AG08395 (cell line): ENCODE measurements at places on chromosomes 13 and 19.

- DNase-seq = peak; percentile 62
Observed at GRCh38 chr19:43700395-43701000, 15.4 kb upstream of the IRGC start.

DNA sequence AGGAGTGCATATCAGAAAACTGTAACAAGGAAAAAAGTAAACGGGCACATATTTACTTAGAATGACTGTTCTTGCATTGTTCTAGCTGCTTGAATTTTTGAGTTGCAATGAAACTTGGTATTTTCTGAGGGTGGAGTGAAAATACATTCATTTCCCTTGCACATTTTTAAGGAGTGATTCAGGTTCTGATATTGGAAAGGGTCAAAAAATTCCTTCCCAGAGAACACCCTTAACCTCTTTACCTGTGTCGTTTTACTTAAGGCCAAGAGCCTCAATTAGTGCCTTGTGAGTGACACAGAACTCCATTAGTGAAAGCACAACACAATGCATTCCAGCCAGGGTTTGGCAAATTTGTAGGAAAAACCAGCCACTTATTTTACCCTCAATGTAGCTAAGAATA lies 2.3 kb downstream of the ITGBL1 start:
- DNase-seq = no peak

DNA sequence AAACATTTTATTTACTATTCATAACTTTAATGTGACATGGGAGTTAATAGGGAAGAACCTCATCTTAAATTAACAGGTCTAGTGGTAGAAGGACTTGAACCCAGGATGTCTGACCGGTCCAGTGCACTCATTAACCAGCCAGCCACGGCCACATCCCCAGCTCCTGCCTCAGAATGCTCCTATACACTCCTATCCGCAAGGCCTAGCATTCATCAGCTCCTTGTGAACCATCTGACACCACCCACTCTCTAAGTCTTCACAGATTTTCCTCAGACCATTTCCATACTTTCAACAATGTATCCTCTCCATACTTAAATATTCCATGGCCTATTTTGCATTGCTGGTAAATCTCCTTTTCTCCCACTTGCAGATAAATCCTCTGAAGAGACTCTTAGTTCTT lies 98.3 kb downstream of the KLF12 start:
- no peak for DNase-seq

GRCh38 chr13:97212601-97213040 lies 9.5 kb upstream of the MBNL2 start:
- DNase-seq = peak; percentile 66

GRCh38 chr13:103618151-103618550 lies 551.9 kb upstream of the SLC10A2 start:
- no peak for DNase-seq

GRCh38 chr19:46239193-46240024 lies 9.9 kb downstream of the IGFL1 start:
- no peak for DNase-seq

GRCh38 chr13:111510502-111511218 lies 190.2 kb downstream of the TEX29 start:
- DNase-seq = no peak

GRCh38 chr19:1401138-1401888 lies at the start of gene GAMT:
TSS of gene GAMT (minus strand) at chr19:1401542. CDS start at chr19:1401476, 66 bp downstream.
- DNase-seq = peak; percentile 78

DNA sequence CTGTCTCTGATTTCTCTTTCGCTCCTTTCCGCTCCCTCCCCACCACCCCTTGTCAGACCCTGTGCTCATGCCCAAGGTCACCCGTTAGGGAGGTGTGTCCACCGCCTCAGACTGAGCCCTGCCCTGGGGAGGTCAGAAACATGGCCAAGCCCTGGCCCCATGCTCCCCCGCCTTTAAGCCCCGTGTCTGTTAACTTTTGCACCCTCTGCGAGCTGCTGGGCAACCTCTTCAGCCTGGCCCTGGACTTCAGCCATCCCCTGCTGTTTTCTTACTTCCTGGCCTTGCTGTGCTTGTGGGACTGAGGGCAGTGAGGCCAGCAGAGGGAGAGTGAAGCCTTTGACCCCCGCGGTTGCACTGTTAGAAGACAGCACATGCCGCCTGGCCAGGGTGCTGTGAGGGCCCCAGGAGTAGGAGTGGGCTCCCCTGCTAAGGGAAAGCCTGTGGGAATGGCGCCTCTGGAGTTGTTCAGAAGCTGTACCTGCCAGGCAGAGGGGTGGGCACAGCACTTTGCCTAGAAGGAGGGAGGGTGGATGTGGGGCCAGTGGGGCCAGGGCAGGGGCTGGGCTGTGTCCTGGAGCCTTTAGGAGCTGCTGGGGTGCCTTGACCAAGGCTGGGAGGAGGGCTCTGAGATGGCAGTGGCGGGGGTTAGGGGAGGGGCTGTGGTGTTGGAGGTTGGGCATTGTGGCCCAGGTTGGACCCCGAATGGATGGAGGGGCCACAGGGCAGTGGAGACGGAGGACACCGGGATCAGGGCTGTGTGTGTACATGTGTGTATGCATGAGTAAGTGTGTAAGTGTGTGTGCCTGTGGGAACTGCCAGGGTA lies 7.9 kb downstream of the UPF1 start:
- no peak for DNase-seq

DNA sequence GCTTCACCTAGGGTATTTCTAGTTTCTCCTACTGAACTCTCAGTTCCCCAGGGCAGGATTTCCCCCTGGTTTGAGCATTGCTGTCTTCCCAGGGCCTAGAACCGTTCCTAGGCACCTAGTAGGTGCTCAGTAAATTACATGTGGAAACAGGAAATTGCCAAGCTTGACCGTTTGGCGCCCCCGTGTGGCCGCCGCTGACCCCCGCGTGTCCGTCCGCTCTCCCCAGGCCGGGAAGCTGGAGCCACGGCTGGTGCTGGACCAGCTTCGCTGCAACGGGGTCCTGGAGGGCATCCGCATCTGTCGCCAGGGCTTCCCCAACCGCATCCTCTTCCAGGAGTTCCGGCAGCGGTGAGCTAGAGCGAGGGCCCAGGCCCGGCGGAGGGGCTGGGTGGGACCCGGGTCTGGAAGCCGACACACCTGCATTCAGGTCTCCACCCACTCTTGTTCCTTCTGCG lies 55.5 kb downstream of the MYH14 start:
- no peak for DNase-seq

DNA sequence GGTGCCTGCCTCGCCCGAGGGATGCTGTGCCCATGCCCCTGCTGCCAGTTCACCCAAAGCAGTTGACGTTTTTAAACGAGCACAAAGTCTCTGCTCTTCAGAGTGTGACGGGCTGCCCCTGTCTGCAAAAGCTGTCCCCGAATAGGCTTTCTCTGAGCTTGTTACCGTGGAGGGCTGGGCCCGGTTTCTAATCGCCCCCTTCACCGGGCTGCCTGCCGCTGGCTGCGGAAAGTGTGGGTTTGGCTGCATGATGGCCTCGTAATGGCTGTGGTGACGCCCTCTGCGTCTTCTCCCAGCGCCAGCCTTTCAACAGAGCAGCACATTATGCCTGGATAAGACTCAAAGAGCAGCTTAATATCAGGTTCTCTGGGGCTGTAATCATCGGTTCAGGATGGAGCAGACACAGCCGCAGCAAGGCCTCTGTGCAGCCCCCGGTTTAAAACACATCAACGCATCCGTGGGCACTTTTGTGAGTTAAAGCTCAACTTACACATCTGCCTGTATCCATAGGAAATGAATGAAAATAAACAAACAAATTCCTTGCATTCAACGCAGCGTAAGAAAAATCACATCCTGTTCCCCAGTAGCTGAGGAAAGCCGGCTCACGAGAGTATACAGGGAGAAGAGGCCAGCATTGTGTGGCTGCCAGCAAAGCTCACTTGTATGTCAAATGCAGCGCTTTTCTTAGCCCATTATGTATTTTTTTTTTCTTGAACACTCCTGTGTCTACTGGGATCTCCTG lies 166.4 kb upstream of the SOX1 start:
- no peak for DNase-seq

GRCh38 chr13:40666933-40667621 lies 636 bp upstream of the FOXO1 start:
- DNase-seq = no peak

- DNase-seq = no peak
Observed at GRCh38 chr13:23352161-23352560, 81.3 kb downstream of the SACS start.

DNA sequence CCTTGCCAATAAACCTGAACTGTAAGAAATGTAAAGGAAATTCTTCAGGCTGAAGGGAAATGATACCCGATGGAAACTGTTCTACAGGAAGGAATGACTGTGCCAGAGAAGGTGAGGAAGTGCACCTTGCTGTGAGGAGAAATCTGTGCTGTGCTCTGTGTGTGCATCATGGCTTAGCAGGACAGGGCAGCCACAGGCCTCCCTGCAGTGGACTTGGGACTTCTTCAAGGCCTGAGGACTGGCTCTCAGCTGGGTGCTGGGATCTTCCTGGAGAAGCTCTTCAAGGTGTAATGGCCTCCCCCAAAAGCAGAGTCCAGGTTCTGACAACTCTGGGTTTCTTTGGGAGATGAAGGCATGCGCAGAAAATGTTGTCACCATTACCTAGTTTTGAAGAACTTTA lies 145.1 kb downstream of the UQCRFS1 start:
- DNase-seq = no peak

DNA sequence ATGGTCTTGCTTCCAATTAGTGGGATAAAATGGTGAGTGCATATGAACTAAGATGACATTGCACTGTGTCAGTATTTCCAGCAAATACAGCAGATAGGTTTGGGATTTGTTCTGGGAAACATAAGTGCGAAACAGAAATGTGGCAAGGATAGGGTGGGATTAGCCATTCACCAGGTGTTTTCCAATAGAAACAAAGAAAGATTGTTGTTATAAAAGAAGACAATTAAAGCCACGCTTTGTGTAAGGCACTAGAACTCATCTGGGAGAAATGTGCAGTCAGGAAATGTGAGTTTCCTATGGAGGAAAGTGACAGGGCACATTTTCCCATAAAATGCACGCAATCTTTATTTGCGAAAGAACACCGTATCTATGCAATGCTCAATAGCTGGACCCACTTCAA lies 1547.8 kb downstream of the EFNB2 start:
- no peak for DNase-seq

DNA sequence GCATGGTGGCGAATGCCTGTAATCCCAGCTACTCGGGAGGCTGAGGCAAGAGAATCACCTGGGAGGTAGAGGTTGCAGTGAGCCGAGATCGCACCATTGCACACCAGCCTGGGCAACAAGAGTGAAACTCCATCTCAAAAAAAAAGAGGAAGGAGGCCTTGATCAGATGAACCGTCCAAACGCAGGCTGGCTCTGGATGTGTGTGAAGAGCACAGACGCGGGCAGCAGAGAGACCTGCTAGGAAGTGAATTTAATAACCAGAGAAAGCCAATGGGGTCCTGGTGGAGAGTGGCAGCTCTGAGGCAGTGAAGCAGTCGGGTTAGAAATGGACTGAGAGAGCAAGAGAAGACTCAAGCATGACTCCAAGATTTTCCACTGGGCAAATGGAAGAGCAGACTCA lies 136.5 kb downstream of the RNF17 start:
- DNase-seq = no peak

DNA sequence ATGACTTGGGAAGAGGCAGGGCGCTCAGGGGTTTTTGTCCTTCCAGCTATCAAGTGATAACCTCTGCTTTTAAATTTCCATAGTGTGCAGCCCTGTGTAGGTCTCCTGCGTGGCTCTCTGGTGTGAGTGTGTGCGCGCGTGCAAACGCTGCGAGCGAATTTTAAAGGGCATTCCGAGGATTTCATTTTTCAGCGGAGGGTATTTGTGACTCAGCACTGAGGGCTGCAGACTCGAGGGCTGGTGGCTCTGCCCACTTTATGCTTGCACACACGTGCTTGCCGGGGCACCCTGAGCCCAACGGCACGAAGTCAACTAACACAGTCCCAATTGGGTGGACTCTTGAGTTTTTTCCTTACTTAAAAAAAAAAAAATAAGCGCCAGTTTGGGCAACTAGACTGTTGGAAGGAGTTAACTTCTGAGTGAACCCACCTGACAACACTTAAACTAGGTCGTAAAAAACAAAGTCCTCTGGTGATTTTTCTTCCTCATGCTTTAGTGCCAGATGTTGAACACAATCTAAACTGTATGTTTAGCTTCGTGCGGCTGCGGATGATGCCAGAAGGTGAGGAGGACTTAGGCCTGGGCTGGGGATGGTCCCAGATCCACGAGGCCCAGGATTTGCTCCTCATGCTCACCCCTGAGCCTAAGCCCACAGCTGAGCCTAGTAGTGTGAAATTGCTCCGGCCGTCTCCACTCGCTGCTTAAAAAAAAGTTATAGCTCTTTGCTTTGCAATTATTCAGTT lies 2.1 kb downstream of the FGF9 start:
- peak; percentile 15 for DNase-seq

DNA sequence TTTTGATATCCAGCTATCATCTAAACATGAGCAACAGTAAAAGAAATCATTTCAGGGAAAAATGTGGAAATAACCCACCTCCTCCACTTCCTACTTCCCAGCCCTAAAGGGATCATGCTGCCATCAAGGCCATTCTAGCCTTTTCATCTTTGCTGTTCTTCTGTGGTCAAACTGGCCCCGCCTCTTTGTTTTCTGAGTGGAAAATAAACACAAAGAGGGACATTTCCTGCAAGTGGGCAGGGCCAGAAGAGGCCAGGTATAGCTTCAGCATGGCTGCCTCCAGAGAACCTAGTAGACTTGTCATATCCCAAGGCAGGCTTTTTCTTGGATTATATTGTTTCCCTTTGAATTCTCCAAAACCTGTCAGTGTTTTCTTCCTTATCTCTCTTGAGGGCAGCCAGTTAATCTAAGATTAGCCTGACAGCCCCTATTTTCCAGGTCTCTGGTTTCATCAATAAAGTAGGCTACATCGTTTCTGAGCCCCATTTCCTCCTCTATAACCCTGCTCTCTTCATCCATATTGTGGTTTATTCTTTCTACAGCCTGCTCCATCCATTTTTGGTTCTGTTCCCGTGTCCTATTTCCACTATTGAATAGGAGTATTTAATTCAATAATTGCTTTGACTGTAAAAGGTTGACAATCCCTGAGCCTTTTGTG lies 117.6 kb downstream of the GPC6 start:
- no peak for DNase-seq

- peak; percentile 66 for DNase-seq
Observed at GRCh38 chr19:4851551-4852290, 15.7 kb downstream of the PLIN3 start.

- no peak for DNase-seq
Observed at GRCh38 chr13:106468207-106468606, 67.3 kb downstream of the EFNB2 start.

- no peak for DNase-seq
Observed at GRCh38 chr13:73898899-73899298, 235.3 kb downstream of the KLF12 start.

DNA sequence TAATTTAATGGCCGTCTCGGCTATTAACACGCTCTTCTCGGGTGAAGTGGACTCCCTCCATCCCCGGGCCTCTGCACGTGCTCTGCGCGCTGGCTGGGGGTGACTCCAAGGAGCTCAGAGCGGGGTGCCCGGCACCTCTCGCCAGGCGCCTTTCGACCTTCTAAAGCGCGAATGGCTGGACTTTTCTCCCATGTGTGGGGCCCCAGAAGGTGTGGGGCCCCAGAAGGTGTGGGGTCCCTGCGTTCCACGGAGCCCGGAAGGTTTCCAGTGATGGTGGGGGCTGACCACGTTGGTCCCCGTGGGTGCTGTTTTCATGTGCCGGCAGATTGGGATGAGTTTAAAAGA lies 3.3 kb upstream of the ALOX5AP start:
- no peak for DNase-seq
